ENCODE measurements at places on chromosomes 1 and 21.

- DNase-seq: peak; percentile 43
Observed at GRCh38 chr1:215473943-215474342, 93.2 kb upstream of the KCTD3 start.

DNA sequence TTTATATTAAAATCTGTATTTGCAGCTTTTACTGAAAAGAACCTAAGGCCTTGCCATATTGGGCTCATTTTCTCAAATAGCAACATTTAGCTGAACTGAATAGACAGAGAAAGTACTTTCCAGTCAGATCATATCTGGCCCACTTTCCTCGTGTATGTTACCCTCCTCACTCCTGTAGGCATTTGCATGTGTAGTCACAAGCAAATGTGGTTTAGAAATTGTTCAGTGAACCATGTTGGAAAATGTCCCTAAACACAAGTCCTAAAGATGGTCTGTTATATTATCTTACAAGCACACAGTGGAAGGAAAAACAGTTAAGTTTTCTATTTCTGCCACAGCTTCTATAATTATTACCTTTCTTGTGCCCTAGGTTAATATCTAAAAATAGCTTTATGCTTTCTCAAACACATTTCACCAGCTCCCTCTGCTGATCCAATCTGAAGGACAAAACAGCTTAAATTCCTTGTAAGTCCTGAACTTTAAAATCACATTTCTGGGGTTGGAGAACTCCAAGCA, 606 bp upstream of the FMO4 start:
- no peak for DNase-seq

DNA sequence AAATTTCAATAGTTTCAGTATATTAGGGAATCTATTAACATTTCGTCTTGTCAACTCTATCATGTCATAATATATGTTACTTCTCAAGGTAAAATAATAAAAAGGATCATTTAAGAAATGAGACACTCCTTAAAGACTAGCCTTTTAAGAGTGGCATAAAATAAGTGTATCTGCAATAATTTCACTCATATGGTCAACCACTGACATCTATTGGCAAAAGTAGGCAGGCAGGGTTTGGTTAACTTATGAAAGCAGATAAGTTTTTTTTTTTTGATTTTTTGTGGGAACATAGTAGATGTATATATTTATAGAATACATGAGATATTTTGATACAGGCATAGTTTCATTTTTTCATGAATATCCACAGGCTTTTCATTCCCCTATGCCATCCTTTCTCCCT, 5.5 kb upstream of the RGS21 start:
- peak; percentile 10 for DNase-seq

DNA sequence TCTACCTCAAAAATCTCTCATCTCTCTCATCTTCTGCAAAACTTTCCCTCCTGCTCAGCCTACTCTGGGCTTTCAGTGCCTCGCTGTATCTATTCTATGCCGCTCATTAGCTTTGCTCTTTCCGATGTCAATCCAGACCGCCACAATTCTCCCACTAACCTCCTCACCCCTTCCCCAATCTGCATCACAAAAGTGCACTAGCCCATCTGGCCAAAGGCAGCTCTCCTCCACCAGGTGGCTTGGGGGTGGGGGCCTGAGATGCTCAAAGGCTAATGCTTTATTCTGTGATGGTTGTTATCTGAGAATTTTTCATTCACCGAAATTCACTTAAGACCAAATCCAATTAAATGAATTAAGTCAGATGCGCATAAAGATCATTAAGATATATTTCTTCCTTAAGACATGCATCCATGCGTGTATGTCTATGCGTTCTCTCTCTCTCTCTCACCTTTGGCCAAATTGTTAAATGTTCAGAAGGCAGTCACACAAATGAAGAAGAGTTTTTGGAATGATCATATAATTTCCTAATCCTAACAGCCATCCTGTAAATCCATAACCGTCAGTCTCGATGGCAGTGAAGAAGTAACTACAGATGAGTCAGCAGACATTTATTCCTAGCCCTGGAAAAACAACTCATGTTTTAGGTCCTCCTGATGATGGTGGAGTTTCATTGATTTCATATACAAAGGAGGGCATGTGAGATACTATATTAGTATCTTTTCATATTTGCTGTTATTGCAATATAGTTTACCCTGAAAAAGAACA, 111.3 kb downstream of the C1orf21 start:
- no peak for DNase-seq

- DNase-seq: no peak
Observed at GRCh38 chr1:97797403-97798183, 123.2 kb downstream of the DPYD start.

- no peak for DNase-seq
Observed at GRCh38 chr1:169892927-169893644, 610 bp downstream of the SCYL3 start.

- peak; percentile 81 for DNase-seq
Observed at GRCh38 chr1:162349635-162350330, 26.9 kb downstream of the SPATA46 start.

- no peak for DNase-seq
Observed at GRCh38 chr1:205692423-205692822, 12.1 kb upstream of the SLC45A3 start.

- no peak for DNase-seq
Observed at GRCh38 chr21:35274923-35275322, 225.8 kb upstream of the RUNX1 start.

- DNase-seq: no peak
Observed at GRCh38 chr1:206873603-206874188, 8.3 kb downstream of the IL20 start.

DNA sequence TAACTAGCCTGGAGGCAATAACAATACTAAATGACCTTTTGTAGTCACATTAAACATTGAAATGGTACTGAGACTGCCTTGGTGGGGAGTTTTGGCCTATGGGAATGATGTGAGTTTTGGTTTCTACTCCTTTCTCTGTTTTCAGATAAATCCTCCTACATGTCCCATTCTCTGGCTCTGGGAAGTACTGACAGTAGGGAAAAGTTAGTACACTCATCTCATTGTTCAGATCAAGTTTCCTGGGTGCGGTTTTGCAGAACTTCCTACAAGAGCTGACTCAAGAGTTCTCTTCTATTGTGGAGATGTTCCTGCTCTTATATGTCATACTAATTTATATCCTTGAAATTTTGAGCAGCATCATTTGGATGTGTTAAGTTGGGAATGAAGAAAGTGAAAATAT, 74.2 kb upstream of the MACF1 start:
- DNase-seq: peak; percentile 76

GRCh38 chr1:8259498-8260290, 58.2 kb upstream of the SLC45A1 start:
- peak; percentile 18 for DNase-seq

DNA sequence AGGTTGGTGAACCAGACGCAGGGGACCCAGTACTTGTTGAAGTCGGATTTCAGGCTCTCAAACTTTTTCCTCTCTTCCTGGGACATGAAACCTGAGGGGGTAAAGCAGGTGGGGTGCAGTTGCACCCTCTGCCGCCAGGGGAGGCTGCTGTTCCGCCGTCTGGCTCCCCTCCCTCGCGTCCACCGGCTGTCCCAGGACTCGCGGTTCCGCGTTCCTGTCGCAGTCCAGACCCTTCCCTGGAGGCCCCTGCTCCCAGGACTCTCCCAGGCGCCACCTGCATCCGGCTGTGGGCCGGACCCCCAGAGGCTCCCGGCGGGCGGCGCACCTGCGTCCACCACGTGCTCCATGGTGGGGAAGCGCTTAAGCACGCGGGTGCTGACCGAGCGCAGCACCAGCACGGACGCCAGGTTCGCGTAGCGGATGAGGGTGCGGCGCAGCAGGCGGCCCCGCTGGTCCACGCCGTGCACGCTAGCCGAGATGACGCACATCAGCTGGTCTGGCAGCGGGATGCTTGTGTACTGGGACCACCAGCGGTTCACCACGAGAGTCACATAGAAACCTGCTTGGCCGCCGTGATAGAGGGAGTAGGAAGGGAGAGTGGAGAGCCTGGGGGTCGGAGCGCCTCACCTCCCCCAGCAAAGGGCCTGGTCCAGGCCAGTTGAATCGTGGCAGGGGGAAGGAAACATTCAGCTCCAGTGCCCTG, 1.7 kb downstream of the BEST4 start:
- no peak for DNase-seq

GRCh38 chr1:228392111-228392936, 14.3 kb downstream of the TRIM11 start:
- no peak for DNase-seq

GRCh38 chr1:195954848-195955247, 653.4 kb downstream of the KCNT2 start:
- no peak for DNase-seq

DNA sequence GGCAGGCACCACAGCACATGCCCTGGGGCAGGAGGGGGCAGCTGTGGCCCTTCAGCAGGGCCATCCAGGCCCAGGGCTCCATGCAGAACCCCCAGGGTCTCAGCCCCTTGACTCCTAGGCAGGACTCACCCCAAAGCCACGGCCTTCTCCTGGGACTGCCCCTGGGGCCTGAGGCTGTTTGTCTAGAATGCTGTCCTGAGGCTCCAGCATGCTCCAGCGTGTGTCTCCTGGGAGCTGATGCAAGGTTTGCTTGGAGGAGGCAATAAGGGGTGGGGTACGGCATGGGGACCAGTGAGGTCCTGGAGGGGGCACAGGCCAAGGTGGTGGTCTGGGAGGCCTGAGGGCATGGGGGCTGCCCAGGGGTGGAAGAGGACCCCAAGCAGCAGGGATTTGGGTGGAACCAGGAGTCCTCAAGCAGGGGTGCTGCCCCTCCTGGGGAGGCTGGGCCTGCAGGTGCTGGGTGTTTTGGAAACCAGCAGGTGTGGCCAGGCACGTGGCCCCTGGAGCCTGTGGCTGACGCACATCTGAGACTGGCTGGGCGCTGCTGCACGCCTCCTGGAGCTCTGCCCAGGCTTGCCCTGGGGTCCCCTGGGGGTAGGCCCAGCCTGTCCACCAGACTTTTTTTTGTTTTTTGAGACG, 7.8 kb upstream of the CALML6 start:
- DNase-seq: no peak

DNA sequence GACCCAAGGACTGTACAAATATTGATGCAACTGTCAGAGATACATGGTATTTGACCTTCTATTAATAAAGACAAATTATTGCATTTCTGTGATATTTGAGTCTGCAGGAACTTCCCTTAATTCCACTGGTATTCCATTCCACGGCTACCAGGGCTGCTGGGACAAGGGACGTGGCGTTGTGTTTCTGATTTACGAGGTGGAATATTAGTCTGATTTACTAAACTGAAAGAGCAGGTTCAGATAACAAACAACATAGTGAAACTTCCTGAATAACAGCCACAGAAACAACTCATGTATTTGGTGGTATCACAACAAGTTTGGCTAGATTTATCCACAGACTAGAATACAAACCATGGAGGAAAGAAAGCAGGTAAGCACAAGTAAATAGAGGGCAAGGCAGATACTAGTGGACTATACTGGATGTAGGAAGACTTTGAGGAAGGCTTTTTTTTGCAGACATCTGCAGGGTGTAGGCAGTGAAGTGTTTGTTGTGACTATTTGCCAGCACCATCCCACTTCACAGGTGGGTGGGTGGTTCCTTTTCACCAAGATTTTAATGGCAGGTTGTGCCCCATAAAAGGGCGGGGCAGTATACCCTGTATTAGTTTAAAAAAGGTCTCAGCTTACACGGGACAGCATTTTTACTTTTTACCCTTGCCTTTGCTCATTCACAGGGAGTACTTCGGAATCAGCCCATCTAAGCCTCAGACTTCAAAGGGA, 100.4 kb downstream of the FGGY start:
- DNase-seq: no peak

GRCh38 chr1:33433509-33434362, 2.8 kb upstream of the PHC2 start:
- peak; percentile 100 for DNase-seq

- DNase-seq: no peak
Observed at GRCh38 chr1:189616893-189617292, 860.8 kb downstream of the BRINP3 start.

GRCh38 chr1:160161965-160162705, 10.7 kb downstream of the ATP1A4 start:
- no peak for DNase-seq

DNA sequence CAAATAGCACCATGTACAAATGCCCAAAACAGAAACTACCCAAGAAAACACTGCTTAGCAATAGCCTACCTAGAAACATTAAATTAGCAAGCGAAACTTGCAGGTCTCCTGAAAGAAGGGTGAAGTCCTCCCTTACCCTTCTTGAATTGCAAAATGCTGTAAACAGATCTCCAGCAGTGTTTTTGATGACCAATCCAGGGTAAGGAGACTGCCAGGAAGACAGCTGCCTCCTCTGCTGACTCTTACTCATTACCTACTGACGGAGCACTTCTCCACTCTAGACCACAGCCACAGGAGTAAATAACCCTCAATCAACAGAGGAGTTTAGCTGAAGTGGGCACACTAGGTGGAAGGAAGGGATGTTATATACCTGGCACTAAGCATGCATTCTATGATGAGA, 32.2 kb upstream of the GADD45A start:
- DNase-seq: peak; percentile 71

- no peak for DNase-seq
Observed at GRCh38 chr1:193754732-193755427, 568.5 kb upstream of the B3GALT2 start.

GRCh38 chr1:47805921-47806361, 191.2 kb downstream of the TRABD2B start:
- no peak for DNase-seq

GRCh38 chr1:172977296-172978017, 73.3 kb downstream of the TNFSF18 start:
- DNase-seq: no peak

GRCh38 chr1:185775501-185775900, 41.3 kb downstream of the HMCN1 start:
- no peak for DNase-seq

- DNase-seq: no peak
Observed at GRCh38 chr1:23862640-23863039, 5.5 kb downstream of the FUCA1 start.

DNA sequence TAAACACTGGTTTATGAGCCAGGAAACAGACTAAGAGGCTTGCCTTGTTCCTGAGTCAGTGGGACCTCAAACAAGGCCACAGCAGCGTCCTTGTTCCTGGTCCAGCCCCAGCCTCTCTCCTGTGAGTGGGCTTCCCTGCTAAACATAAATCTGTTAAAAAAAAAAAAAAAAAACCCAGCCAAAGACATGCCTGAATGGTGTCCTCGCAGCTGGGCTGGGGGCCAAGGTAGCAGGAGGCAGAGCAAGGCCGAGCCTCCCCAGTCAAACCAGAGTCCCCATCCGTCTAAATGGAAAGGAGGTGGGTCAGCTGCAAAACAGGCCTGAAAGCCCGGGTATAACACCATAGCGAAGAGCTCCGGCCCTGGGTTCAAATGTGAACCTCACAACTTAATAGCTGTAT, 18.1 kb upstream of the IFFO2 start:
- no peak for DNase-seq

DNA sequence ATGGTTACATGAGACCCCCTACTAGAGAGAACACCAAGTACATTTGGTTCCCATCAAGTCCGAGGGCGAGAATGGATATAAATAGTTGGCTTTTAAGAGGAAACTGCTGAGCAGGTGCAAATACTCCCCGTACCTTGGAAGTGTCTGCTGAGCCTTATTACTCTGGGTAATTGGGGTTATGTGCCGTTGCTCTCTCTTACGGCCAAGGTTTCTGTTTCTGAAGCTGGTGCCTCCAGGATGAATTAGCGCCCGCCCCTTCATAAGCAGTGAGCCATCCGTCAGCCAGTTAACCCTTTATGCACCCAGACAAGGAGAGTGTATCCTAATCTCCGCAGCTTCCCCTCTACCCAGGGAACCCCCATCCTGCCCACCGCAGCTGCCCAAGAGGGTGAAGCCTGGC, 90.4 kb upstream of the AJAP1 start:
- no peak for DNase-seq

- no peak for DNase-seq
Observed at GRCh38 chr1:81813691-81814090, 13.0 kb downstream of the ADGRL2 start.

- no peak for DNase-seq
Observed at GRCh38 chr1:54474310-54475251, 68.4 kb upstream of the SSBP3 start.

- no peak for DNase-seq
Observed at GRCh38 chr1:153431002-153431401, 14.7 kb downstream of the S100A7A start.

Measured in AG09309 (cell line).